ENCODE measurements at places on chromosomes 16 and 17.

DNA sequence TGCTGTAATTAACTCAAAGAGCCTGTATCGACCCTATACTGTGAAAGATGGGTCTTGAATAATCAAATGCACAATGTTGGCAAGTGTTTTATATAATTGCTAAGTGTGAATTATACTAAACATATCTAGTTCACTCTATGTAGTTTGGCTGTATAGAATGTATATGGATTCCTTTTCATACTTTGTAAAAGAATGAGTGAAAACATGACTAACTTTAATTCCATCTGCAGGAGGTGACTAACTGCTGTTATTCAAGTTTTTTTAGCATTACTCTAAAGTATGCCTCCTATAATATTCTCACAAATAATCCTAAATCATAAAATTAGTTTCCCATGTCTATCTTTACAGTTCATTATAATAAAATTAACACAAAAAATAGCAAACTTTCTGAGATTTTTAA lies 394.0 kb upstream of the MON1B start:
- DNase-seq: no peak

DNA sequence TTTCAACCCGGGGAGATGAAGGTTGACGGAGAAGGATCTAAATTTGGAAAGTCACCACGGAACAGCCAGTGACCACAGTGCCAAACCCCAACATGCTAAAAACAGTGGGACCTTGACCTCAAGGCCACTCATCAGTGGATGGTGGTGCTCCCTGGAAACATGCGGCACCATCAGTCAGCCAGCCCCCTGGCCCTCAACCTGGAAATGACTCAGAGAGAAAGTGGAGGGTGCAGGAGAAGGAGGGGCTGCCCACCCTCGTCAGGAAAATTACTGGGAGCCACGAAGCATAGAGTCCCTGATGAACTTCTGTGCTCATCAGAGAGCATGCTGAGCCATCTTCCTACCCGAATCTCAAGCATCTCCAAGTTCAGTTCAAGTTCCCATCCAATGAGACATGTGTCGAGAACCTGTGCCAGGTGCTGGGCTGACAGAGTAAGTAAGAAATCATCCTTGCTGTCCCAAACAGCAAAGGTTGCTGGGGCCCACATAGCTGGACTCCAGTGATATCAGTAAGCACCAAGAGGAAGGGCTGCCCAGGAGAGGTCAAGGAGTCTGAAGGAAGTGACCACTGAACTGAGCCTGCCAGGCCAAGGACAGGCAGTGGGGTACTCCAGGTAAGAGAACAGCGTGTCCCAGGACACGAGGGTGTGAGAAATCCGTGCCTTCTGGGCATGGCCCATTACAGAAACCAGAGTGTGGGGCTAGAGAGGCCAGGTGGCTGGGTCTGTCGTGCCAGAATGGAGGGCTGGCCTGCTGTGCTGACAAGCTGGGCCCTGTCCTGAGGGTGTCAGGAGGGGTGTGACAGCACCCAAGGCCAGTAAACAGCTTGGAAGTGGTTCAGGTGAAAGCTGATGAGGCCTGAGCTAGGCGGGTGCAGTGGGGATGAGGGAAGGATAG lies 5.2 kb downstream of the PECAM1 start:
- DNase-seq: peak; percentile 36

DNA sequence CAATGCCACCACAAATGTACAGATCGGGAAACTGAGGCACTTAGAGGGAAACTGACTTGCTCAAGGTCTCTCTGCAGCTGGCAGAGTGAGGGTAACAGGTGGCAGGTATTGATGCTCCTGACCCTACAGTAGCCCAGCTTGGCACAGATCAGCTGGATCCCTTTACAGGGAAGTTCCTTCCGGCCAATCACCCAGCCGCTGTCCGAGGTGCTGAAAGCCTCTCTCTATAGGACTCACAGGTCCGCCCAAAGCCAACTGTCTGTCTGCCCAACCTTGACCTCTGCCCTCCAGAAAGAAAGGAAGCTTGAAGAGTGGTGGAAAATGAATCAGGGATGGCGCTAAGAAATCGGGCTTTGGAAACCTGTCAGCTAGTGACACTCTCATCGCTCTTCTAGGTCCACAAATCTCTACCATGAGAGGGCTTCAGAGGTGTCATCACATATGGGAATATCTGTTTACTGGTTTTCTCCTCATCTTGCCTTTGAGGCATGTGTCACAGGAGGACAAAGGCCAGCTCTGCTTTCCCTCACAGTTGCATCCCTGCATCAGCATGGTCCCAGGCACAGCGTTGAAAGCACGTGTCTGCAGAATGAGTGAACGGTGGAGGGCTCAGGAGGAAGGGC lies 246.2 kb downstream of the KATNIP start:
- DNase-seq: no peak

- no peak for DNase-seq
Observed at GRCh38 chr16:31194898-31195297, 7.7 kb downstream of the PYCARD start.

DNA sequence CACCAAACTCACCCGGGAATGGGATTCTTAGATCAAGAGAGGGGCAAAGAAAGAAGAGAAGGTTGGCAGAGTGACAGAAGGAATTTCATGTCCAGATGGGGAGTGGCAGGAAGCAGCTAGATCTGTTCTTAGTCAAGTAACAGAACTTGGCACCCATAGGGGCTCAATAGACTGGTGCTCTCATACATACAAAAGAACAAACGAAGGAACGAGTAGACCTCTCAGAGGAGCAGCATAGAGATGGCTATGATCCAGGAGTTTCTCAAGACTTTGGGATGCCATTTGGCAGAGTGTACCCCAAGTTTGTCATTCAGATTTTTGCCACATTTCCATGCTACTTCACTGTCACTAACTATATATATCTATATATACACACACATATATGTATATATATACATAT lies 47.9 kb downstream of the GINS3 start:
- DNase-seq: no peak

DNA sequence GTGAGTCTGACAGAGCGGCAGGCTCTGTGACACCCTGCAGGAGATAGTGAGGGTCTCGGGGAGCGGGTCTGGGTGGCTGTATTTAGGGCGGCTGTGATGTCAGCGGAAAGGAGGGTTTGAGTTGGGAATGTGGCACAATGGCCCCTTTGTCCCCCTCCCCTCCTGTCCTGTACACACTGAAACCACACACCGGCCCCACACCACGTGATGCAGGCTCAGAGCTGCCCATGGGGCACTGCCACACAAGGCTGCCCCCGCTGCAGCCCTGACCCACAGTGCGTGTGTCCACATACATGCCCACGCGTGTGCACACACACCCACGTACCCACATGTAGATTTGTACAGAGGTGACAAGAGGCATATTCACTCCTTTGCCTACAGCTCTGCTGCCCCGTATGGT lies 15.3 kb downstream of the SGCA start:
- no peak for DNase-seq

DNA sequence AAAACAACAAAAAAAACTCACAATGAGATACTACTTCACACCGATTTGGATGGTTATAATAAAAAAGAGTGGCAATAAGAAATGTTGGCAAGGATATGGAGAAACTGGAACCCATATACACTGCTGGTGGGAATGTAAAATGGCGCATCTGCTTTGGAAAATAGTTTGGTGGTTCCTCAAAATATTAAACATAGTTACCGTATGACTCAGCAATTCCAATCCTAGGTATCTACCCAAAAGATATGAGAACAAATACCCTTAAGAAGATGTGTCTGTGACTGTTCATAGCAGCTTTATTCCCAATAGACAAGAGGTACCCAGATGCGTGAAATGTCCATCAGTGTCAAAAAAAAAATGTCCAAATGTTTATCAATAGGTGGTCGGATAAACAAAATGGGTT lies 7.2 kb downstream of the CPPED1 start:
- DNase-seq: no peak

DNA sequence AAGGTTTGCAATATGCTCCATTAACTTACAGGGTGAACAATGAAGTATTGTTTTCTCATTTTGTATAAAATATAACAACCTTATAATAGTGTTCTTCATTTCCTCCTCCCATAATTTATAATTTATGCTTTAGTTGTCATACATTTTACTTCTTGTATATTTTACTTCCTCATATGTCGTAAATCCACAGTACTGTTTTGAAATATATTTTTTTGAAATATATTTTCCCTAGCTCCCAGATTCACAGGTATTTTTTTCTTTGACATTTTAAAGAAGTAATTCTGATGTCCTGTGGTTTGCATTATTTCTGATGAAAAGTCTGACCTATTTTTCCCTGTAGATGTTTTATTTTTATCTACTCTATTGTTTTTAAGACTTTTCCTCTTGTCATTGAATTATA lies 52.7 kb downstream of the VMP1 start:
- DNase-seq: no peak

DNA sequence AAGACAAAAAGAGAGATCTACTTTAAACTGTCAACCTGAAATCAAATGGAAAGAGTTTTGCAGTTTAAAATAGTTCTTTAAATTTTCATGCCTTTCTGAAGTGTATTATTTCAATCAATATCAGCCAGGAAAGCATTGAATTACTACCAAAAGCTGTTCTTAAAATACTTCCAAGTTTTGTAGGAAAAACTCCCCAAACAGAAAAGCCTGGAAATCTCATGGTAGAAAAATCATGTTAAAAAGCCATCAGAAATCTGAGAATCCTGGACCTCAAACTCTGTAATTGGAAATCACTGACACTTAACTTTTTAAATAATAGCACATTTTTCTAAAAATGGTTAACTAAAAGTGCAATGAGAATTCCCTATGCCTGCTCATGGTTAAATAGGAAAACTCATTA lies 63.3 kb upstream of the CNTNAP4 start:
- no peak for DNase-seq

DNA sequence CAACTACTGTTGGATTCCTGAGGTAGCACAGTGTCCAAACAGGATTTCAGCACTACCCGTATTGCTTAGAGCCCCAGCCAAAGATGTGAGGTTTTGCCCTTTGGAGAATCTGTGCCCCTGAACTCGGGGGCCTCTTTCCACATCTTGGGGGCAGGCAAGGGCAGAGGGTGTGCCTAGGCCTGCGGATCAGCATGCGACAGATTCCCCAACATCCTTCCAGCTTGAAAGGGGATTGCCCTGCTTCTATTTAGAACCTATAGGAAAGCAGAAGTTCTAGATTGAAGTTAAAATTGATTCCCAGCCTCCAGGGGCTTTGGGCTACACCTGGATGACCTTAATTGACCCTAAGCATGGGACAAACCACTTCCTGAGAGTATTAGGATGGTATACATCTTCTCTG lies 19.6 kb downstream of the NOD2 start:
- no peak for DNase-seq

DNA sequence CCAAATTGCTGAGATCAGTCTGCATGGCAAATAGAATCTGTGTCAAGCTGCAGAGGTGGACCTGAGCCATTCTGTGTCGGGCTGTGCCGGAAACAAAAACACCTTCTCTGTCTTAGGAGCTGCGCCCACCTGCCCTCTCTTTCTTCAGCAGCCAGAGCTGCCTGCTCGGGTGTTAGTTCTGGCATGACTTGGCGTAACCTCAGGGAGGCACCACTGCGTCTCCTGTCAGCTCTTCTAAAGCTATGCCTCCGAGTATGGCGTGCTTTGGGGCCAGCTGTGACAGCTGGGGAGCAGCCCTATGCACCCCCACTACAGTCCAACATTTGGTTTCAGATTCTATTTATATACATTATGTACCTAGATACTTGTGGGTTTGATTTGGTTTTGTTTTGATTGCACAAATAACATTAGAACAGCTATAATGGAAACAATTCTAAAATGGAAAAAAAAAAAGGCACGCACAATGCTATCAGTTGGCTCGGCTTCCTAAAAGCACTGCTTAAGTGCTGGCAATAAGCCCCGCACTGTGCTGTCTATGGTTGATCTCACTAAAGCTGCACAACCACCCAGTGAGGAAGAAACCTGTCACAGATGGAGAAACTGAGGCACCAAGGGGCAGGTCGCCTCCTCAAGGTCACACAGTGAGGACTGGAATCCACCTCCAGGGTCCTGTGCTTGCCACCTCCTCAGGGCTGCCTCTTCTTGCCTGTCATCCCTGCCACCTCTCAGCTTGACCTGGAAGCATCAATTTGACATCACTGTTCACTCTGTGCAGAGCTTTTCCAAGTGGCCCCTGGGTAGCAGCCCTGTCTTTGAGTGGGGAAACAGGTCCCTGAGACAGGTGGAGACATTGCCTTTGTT lies 18.7 kb upstream of the ADGRG1 start:
- peak; percentile 39 for DNase-seq

DNA sequence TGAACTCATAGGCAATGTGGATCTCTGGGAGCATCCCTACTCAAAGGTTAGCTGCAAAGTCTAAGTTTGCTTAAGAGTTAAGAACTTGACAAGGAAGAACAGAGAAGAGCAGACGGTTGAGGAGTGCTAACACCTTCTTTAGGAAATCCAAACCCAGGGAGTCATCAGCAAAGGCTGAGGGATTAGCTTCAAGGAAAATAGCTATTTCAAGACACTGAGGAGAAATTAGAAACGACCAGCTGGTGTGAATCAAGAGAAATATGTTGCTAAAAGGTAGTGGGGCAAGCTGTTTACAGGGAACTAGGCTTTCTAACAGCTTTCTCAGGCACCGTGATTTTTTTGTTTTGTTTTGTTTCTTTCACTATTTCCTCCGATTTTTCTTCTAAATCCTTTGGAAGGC lies 90.7 kb downstream of the CDH8 start:
- DNase-seq: no peak

- DNase-seq: peak; percentile 63
Observed at GRCh38 chr16:71883168-71883848, 674 bp downstream of the ZNF821 start.

- no peak for DNase-seq
Observed at GRCh38 chr17:37691807-37692206, 48.6 kb upstream of the DDX52 start.

- DNase-seq: no peak
Observed at GRCh38 chr16:4628283-4628682, 3.7 kb downstream of the MGRN1 start.

DNA sequence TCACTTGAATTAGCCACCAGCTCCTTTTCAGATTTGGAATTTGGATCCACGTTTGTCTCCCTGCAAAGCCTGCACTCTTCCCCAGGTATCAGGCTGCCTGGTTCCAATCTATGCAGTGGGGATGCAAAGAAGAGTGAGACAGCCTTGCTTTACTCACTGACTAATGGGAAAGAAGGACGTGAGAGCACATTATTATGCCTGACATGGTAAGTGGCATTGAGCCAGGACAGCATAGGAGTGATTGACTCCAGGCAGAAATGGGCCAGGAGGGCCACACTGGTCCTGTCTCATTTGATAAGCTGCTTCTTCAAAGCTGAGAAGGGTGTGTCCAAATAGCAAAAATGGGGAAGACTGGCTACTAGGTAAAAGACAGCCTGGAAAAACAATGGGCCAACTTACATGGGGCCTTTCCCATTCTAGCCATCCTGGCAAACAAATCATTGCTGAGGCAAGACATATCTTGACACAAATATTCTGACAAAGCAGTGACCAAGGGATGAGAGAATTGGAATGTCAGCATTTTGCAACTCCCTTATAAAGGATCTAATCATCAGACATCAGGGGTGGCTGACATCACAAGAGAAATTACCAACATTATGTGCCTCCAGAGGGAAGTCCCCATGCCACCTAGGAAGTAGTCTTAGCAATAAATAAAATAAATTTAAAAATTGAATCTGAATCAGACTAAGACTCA lies 38.6 kb downstream of the CDH11 start:
- no peak for DNase-seq

GRCh38 chr16:14427371-14427948 lies 202.6 kb downstream of the PARN start:
- DNase-seq: no peak
